ENCODE measurements at places on chromosomes 2 and 18.
A peak's percentile ranks its signal among the peaks of the same experiment; 100 is the strongest.

GRCh38 chr2:170813611-170814532 lies 2.8 kb upstream of the GAD1 start:
- peak; percentile 61 for DNase-seq

DNA sequence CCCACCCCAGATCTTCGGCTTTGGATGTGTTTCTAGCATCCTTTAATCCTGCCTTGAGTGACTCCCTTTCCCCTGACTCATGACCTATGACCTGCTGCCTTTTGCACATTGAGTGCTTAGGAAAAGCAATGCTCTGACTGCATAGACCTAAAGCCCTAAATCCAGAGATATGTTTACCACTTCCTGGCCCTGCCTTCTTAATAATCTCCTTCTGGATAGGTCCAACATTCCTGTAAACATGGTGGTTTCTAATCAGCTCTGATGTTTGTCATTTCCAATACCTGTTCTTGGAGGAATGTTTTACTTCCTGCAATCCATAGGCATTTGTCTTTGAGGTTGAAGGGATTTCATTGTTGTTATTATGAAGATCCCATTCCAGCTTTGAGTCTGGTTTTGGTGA lies 2.3 kb downstream of the SLC3A1 start:
- no peak for DNase-seq

DNA sequence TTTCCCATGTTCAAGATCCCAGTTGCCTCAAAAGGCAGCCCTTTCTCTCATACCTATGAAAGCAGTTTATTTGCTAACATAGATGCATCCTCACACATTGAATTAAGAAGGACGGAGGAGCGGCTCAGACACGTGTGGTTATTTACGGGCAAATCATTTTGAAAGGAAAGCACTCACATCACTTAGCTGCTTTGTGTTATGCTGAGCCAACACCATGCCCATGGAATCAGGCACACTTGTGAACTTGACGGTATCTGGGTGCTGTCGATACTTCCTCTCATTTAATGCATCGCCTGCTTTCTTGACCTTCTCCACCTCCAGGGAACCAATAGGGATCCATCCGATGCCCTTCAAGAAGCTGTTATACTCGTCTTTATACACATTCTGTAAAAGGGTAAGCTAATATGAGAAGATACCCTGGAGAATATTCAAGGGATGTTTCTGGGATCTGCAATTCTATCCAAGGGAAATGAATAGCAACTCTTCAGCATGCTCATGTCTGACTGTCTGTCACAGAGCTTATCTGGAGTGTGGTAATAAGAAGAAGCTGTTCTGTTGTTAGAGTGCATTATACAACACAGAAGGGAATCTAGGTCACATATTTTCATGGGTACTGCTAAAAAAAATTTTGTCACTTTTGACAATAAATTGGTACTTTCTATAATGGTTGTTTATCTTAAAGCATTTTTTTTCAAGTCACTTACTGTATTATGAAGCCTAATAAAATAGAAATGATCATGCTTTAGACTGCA lies 63.3 kb downstream of the NEB start:
- DNase-seq = no peak

GRCh38 chr2:160876029-160876428 lies 284.2 kb upstream of the TANK start:
- DNase-seq = peak; percentile 50

DNA sequence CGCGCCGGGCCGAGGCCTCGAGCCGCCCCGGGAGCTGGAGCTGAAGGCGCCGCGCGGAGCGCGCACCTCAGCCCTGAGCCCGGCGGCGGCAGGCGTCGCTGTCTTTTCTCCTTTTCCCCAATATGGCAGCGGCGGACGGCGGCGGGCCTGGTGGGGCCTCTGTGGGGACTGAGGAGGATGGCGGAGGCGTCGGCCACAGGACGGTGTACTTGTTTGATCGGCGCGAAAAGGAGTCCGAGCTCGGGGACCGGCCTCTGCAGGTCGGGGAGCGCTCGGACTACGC lies 369 bp downstream of the SMCHD1 start:
- no peak for DNase-seq

Measured in RPMI7951 (cell line).